Putamen (tissue), 1 donor: ENCODE measurements at places on chromosomes 13 and 19.

DNA sequence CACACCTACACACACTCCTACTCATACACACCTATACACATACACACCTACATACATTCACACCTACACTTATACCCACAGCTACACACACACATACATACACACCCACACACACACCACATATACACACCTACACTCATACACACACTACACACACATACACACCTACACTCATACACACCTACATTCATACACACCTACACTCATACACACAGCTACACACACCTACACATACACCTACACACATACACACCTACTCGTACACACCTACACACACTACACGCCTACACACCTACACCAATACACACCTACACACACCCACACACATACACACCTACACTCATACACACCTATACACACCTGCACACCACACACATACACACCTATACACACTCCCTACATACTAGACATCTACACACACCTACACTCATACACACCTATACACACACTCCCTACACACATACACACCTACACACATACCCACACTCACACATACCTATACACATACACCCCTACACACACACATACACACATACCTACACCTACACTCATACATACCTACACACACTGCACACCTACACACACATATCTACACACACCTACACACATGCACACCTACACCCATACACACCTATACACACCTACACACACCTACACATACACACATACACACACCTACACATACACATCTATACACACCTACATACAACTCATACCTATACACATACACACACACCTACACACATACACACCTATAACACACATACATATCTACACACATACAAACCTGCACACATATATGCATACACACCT, 285.2 kb upstream of the MAB21L1 start:
- DNase-seq = no peak

- DNase-seq = no peak
Observed at GRCh38 chr19:19871932-19872331, 6.2 kb downstream of the ZNF253 start.

DNA sequence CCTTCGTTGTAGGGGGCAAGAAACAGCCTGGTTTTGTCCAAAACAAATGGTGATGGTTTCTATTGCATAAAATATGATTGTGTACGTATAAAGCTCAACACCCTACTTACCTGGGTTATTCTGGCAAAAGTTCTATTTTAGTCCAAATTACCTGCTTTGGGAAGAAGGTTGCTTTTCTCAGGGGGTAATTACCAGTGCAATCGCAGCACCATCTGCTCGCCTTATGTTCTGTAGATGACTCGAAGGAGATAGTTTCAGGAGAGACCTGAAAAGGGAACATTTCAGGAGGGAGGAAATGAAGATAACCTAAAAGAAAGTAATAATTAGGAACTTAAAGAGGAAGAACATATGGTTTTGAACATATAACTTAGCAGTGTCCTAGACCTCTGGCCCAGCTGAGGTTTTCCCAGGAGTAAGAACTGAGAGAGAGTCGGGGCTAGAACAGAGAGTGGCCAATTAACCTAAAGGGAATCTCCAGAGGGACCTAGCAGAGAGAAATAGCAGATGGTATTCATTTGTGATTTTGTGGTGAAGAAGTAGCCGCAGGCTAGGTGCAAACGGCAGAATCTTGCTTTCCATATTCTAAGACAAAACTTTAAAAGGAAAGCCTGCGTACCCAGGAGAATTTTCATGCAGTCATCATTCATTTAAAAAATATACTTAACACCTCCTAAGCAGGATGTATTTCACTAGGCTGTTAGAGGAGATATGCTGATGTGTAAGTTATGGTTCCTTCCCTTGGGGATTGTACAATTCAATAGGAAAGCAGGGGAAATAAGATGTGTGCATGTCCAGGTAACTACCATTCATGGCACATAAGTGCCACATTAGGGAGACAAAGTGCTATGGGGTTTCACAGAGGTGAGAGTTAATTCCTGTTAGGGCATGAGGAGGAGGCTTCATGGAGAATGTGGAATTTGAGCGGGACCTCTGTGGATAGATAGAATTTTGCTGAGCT, 113.0 kb upstream of the SLC10A2 start:
- no peak for DNase-seq

GRCh38 chr13:109000207-109000606, 370.8 kb downstream of the MYO16 start:
- no peak for DNase-seq

- DNase-seq = no peak
Observed at GRCh38 chr19:44512326-44513298, 12.3 kb upstream of the ZNF180 start.

- no peak for DNase-seq
Observed at GRCh38 chr19:34148658-34149185, 23.6 kb upstream of the LSM14A start.
